ENCODE measurements at places on chromosomes 1 and 21.
A peak's percentile ranks its signal among the peaks of the same experiment; 100 is the strongest.

DNA sequence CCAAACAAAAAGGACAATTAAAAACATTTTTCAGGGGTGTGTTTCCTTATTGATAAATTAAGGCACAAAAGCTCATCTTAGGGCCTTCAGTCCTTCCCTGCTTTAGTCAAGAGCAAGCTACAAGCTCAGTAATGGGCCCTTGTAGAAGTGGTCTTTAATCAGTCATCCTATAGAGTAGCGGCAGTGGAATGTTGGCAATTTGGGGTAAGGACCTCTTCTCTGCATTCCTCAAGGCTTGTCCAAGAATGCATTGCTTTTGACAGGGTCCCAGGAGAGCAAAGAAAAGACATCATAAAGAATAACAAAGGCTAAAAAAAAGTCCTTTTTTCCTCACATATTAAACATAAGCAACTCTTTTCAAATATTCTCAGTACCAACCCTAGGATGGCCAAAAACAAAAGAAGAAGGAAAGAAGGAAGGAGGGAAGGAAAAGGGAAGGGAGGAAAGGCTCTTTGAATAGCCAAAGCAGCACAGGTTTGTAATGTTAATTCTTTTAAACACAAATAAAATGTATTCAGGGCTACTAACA is 27.3 kb upstream of the CAMK1G start:
- no peak for DNase-seq

GRCh38 chr1:179798213-179798863 is 55.2 kb downstream of the FAM163A start:
- DNase-seq: no peak

DNA sequence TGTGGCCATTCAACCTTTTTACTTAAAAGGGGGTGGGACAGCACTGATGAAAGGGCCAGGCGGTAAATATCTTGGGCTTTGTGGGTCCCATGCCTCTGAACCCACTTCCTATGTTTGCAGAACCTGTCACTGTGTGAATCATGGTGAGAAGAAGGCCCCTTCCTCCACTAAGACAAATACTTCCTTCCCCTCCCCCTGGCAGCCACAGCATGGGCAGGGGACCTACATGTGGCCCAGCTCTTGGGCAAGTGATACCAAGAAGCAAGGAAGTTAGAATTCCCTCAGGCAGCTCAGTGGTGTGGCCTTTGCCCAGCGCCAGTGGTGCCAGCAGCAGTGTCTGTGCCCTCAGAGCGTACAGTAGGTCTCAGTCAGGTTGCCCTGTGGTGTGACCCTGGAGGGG is 168.6 kb downstream of the TRIM33 start:
- DNase-seq: no peak

GRCh38 chr1:228872080-228872479 is 136.8 kb downstream of the RHOU start:
- DNase-seq: no peak

DNA sequence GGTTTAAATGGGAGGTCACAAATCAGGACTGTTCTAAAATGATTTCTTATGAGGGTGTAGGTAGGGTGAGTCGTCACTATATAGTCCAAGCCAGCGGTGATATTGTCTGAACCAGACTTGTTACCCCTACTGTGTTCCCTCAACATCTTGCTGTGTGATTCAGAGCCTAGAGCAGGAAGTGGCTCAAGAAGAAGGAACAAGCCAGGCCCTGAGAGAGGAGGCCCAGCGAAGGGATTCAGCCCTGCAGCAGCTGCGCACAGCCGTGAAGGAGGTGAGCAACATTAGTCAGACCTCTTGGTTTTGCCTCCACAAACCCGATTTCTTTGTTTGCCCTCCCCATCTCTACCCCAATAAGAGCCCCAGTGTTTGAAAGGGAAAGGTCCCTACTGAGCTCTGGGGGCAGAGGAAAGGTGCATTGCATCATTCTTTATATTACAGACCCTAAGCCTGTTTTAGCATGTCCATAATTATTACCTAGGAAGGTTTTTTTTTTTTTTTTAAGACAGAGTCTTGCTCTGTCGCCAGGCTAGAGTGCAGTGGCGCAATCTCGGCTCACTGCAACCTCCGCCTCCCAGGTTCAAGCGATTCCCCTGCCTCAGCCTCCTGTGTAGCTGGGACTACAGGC is 5.0 kb upstream of the SH3BGRL3 start:
- no peak for DNase-seq

DNA sequence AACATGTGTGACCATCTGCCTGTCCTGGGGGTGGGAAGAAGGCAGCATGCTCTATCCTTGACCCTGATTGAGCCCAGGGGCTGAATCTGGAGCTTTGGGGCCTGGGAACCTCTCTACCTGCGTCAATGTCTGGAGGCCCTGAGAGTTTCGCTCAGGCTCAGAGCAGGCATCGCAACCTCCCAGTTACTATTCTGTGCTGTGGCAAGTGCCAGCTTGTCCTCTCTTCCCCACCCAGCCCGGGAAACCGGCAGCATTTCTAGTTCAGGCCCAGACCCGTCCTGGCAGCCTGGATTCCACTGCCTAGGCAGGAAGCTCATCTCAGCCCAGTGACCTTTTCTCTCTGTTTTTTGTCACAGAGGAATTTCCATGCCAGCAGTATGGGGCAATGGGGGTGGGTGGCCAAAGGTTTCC is 10.0 kb upstream of the IRF6 start:
- no peak for DNase-seq

DNA sequence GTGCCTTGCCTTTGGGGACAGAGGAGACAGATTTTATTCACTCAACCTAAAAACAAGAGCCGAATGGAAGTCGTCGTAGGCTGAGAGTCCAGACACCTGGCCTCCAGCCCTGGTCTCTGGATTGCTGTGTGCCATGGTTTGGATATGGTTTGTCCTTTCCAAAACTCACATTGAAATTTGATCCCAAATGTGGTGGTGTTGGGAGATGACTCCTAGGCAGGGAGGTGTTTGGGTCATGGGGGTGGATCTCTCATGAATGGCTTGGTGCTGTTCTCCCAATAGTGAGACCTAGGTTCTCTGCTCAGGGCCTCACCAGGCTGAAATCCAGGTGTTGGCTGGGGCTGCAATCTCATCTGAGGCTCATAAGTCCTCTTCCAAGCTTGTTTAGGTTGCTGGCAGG is 75.5 kb downstream of the FOXD2 start:
- no peak for DNase-seq

DNA sequence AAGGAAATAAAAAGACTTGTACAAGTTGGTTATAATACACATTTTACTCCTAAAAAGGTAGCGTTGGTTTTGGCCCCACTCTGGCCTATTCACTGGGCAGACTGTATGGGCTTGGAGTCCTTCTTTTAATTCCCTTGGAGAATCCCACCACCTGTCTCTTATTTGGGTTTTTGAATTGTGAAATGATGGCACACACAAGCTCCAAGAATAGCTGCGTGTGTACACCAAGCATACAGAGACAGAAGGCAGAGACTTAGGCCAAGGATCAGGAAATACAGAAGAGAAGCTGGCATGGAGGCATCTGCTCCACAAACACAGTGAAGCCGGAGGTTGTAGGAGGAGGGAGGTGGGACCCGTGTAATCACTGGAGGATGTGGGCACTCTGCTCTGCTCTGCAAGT is 29.1 kb downstream of the DDR2 start:
- no peak for DNase-seq

GRCh38 chr1:179042087-179042486 is 16.4 kb downstream of the FAM20B start:
- no peak for DNase-seq

GRCh38 chr21:23639721-23640120 is 1967.6 kb downstream of the MRPL39 start:
- DNase-seq: no peak

DNA sequence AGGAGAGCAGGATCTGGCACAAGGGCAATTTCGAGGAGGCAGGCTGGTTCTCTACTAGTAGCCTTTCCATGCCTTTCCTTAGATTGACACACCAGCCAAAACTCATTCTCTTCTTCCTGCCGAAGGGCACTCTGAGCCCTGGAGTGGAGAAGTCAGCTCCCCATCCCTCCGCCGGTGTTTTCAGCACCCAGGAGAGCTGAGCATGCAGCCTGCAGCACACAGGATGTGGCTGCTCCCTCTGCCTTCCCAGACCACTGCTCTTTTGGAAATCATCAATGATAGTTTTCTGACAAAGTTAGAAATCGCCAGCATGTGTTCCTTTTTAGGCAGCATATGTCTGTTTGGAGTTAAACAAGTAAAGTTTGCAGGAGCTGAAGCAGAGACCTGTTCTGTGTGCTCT is 11.7 kb downstream of the RNU5D-1 start:
- no peak for DNase-seq

DNA sequence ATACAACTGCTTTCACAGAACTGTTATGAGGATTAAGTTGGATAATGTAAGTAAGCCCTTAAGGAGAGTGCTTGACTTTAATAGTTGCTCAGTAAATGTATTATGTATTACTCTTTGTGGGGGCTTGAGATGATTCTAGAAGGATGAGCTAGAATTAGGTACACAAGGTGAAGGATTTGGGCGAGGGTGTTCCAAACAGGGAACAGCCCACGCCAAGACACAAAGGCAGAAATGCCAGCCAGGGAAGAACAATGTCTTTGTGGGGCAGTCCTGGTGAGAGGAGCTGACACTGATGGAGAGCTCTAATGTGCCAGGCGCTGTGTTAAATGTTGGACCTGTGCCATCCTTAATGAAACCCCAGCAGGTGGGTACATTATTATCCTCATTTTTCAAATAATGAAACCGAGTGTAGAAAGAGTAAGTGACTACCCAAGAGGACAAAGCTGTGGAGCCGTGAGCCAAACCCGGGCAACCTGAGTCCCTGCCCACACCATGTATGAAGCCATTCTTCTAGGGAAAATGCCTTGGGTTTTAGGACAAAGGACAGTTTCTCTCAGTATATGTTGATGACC is 362.4 kb downstream of the HHAT start:
- DNase-seq: no peak

GRCh38 chr1:155127105-155127966 is at the start of gene EFNA1:
Gene EFNA1 (plus strand): TSS chr1:155127876. CDS start chr1:155127978, 102 bp downstream.
- no peak for DNase-seq

- no peak for DNase-seq
These were observed 279.9 kb downstream of the DNM3 start for GRCh38 chr1:172121081-172121717.

DNA sequence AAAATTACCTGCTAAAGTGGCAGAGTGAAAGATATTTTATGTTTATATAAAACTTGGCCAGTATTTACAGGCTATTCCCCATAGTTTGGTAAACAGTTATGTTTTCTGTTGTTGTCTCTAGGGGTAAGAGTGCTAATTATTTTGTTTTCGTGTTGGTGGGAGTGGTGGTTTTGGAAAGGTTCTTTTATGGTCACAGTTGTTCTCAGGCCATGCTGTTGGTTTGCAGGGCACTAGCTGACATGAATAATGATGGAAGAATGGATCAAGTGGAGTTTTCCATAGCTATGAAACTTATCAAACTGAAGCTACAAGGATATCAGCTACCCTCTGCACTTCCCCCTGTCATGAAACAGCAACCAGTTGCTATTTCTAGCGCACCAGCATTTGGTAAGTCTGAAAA is 92.5 kb downstream of the ITSN1 start:
- DNase-seq: no peak

GRCh38 chr1:228379666-228380065 is 27.0 kb downstream of the TRIM11 start:
- DNase-seq: no peak

GRCh38 chr1:40132383-40133311 is 28.5 kb upstream of the RLF start:
- no peak for DNase-seq

DNA sequence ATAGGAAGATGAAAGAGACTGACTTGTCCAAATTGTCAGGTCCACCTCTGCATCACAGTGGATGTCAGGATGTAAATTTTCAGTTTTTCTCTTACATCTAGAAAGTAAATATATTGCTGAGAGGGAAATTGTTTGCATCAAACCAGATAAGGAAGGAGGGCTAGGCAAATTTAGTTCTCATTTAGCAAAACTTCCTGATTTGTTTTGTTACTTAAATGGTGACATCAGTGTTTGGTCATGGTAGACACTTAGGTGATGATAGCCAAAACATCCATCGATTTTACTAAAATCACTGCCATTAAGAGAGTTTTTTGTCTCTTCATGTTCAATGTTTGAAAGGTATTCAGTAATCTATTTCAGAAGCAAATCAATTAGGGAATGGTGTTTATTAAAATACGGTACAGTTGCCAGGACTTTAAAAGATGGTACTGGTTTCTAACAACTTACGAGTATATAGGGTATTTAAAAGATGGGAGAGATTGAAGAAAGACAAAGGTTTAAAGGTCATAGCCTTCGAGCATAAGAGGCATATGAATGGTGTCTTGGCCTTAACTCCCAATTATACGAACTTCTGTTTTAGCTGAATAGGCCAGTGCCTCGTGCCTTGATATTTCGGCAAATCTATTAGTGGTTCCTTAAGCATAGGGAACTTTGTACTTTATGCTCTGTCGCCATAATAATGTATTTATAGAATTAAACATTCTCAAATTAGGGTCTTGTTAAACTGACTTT is 3.0 kb downstream of the IER5 start:
- no peak for DNase-seq

DNA sequence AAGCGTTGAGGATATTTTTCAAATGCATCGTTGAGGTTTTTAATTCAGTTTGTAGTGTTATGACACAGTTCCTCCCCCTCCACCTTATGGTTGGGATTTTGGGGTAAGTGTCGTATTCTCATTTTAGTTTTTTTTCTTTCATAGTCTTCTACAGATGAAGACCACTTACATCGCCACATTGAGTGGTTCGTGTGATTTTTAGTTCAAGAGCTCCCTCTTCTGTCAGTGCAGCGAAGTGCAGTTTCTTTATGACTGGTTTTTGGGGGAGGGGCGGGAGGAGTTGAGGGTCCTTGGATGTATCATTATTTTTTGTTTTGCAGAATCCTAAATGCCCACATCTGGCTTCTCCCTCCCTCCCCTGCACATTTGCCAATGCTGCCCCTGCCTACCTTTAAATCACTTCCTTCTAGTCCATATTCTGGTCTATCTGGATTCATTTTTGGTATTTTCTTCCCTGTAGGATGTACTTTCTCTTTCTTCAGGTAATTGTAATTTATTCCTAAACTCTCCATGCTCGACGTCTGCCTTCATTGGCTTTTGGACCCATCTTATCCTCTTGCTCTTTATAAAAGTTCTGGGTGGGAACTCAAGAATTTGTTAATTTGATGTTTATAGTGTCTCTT is 433.1 kb downstream of the CAMTA1 start:
- DNase-seq: peak; percentile 18

DNA sequence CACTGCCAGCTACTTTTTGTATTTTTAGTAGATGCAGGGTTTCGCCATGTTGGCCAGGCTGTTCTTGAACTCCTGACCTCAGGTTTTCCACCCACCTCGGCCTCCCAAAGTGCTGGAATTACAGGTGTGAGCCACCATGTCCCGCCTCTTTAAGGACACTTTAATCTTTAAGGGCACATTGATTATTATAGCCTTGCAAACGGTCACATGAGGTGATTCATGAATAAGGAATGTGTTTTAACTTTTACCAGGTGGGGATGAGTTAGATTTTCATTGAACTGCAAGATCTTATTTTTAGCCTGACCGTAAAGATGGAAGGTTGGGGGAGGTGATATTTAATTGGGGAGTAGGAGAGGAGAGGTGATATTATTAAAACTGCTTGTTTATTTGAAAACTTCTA is 61.9 kb downstream of the TBCE start:
- DNase-seq: no peak

- DNase-seq: no peak
These were observed 9.7 kb downstream of the ARHGEF2 start for GRCh38 chr1:155968670-155969069.
